ENCODE measurements at places on chromosomes 1 and 21. TPM values are rescaled to one million over a fixed set of nuclear protein-coding genes. Genes with fewer than 3 reads are reported as not detected.

DNA sequence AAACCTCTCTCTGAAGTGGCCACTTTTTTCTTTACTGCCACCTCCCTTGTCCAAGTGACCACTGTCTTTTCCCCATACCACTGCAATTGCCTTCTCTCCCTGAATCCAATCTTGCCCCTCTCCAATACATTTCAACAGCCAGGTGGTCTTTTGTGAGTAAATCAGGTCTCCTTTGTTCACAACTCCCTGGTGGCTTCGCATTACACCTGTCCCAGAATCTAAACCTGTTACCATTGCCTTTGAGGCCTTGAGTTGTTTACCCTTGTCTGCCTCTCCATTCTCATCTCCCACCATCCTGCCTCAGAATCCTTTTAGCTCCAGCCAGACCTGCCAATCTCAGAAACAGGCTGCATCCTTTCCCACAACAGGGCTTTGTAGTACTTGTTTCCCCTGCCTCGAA, 21.8 kb upstream of the DYNLT5 start:
- H3K4me3 ChIP-seq: no peak overlapping the region
- H3K27me3 ChIP-seq: no peaks in the 10 kb centered on the region
- no peaks in the 10 kb centered on the region for H3K36me3 ChIP-seq

GRCh38 chr1:8985915-8986813, 40.1 kb downstream of the SLC2A7 start:
- no peaks in the 10 kb centered on the region for H3K36me3 ChIP-seq
- H3K27ac ChIP-seq: no peak overlapping the region
- H3K4me3 ChIP-seq: no peak overlapping the region
- H3K27me3 ChIP-seq: no peaks in the 10 kb centered on the region
- DNase-seq: no peak

GRCh38 chr1:236161230-236161629, 18.9 kb downstream of the GPR137B start:
- DNase-seq: no peak
- H3K4me1 ChIP-seq: no peaks in the 10 kb centered on the region
- no peaks in the 10 kb centered on the region for H3K36me3 ChIP-seq
- no peak overlapping the region for H3K27ac ChIP-seq
- no peaks in the 10 kb centered on the region for H3K27me3 ChIP-seq

GRCh38 chr1:219085988-219086387, 87.7 kb upstream of the LYPLAL1 start:
- DNase-seq: no peak
- no peaks in the 10 kb centered on the region for H3K36me3 ChIP-seq
- H3K4me3 ChIP-seq: no peak overlapping the region

GRCh38 chr1:84632673-84633434, 57.4 kb downstream of the SSX2IP start:
- no peaks in the 10 kb centered on the region for H3K4me1 ChIP-seq
- no peak overlapping the region for H3K27ac ChIP-seq
- DNase-seq: no peak
- H3K36me3 ChIP-seq: no peaks in the 10 kb centered on the region

DNA sequence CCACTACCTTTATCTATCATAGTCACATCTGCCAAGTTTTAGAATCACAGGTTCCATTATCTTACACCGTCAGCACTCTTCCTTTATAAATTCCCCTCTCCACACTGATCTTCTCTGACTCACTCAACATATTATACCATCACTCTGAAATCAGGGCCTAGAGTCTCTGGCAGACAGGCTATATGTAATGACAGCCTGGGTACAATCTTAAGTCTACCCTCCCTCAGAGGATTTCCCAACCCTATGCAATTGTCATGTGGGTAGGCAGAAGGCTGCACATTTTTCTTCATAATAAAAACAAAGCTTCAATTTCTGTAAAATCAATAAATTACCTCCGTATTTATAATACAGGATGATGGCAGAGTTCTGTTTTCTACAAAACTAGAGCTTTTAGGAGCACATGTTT, 138.0 kb downstream of the RERE start:
- H3K4me1 ChIP-seq: no peaks in the 10 kb centered on the region
- no peaks in the 10 kb centered on the region for H3K27me3 ChIP-seq
- H3K27ac ChIP-seq: no peak overlapping the region

DNA sequence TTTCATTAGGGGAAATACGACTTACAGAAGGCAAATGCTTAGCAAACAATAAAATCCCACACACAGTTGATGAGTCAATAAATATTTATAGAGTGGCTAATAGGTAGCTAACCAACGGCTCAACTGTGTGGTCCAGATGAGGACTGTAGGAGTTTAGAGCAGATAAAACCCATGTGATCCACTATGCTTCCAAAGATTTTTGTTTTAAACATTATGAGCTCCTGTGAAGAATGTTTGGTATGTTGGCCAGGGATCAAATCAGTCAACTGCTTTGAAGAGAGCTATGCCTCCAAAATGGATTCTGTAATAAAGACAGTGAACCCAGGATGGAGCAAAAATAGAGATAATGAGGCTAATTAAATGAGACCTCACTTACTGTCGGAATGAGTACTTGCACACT, 72.3 kb upstream of the COL11A1 start:
- H3K36me3 ChIP-seq: no peaks in the 10 kb centered on the region
- no peak for DNase-seq
- no peaks in the 10 kb centered on the region for H3K27me3 ChIP-seq
- no peak overlapping the region for H3K27ac ChIP-seq
- no peaks in the 10 kb centered on the region for H3K4me1 ChIP-seq

- no peak for DNase-seq
- no peak overlapping the region for H3K4me3 ChIP-seq
- no peak overlapping the region for H3K27ac ChIP-seq
- no peaks in the 10 kb centered on the region for H3K4me1 ChIP-seq
Measured at GRCh38 chr1:11157867-11158266, 31.3 kb upstream of the ANGPTL7 start.

DNA sequence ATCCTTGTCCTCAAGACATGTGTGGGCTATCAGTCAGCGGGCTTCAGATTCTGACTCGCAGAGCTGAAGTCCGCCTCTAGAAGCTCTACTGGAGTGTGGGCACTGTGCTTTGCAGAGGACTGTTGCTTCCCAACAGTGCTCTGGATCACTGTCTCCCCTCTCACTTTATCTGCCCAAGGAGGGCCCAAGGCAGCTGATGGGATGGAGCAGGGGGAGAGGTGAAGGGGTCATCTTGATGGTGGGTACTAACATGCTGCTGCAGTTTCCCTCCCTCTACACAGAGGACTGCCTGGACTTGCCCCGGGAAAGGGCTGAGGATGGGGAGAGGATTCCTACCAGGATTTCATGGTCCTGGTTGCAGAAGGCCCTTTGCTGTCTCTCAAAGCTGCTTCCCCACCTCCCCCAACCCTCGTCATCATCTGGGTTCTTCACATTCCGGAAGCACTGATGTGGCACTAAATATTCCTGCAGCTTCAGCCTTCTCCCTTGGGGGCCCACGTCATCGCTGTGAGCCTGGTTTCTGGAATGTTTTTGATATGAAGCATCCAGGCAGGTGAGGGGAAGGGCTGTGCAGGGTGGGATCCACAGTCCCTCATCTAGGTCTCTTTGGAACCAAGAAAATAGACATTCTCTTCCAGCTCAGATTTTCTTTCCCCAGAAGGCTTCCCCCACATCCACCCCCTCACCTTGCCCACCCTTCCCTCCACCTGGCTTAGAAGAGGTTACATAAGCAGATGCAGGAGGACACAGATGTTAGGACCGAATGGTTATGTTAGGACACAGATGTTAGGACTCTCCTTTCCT, 23.2 kb downstream of the NUAK2 start:
- peaks cover 46% of the 10 kb centered on the region for H3K4me1 ChIP-seq
- peak overlapping the region; percentile 62 for H3K27ac ChIP-seq
- H3K27me3 ChIP-seq: no peaks in the 10 kb centered on the region
- no peak overlapping the region for H3K4me3 ChIP-seq
- H3K36me3 ChIP-seq: peaks cover 4% of the 10 kb centered on the region
- DNase-seq: peak; percentile 59

RSPH1 gene
- not detected for total RNA-seq

MARCKSL1 gene
- total RNA-seq: 557 TPM

C1orf216 gene
- total RNA-seq: 12.8 TPM

PLEKHM2 gene
- total RNA-seq: 47.9 TPM

SLC45A1 gene
- 1.7 TPM for total RNA-seq

NBPF20 gene
- 0.37 TPM for total RNA-seq

TMPRSS2 gene
- total RNA-seq: 13.2 TPM
